Sigmoid colon (tissue), 7 donors: ENCODE measurements at places on chromosomes 11 and 22. TPM values are rescaled to one million over a fixed set of nuclear protein-coding genes. Genes with fewer than 3 reads are reported as not detected.

Gene MUC6
- not detected for total RNA-seq

Gene IRAG1
- 127 TPM for total RNA-seq

Gene C22orf23
- not detected for total RNA-seq

Gene ENTHD1
- total RNA-seq: not detected

Gene XKR3
- total RNA-seq: not detected

Gene OR51A7
- not detected for total RNA-seq

Gene MMP27
- not detected for total RNA-seq

Gene CRYBB3
- not detected for total RNA-seq

Gene APLNR
- 0.83 TPM for total RNA-seq

Gene GSTT4
- total RNA-seq: not detected

Gene SYT8
- not detected for total RNA-seq

Gene MGAT3
- total RNA-seq: 0.99 TPM

GRCh38 chr22:42174062-42174461 lies 43.5 kb upstream of the CYP2D6 start:
- no peak for DNase-seq

GRCh38 chr11:18050848-18051247 lies 4.8 kb upstream of the TPH1 start:
- DNase-seq: no peak

- DNase-seq: no peak
These were observed 64.3 kb upstream of the IGLL5 start for GRCh38 chr22:22823131-22823810.

DNA sequence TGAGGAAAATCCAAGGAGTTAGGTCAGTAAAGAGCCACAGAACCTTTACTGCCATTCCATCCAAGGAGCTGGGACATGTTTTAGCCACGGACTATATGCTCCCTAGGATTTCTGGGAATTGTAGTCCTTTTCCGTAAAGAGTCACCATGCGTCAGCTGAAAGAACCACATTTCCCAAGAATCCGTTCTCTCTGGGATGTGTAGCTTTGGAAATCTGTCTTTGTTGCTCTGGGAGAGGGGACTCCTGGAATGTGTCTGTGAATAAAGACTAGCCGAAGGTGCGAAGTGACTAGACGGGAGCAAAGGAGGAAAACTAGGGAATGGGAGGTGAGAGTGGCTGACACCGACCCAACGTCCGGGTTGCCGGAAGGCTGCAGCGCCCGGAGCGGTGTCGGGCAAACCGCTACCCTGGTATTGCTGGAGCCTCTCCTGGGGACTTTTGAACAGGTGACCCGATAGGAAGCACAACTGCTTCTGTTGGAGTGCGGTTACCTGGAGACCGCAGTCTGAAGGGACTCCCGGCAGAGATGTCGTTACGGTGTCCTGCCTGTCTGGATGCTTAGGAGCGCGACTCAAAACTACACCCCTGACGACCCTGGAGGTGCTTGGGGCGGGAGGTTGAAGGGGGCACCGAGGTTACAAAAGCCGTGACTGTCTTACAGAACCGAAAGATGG lies at the start of gene IFTAP:
TSS of gene IFTAP (plus strand) at position 187 of the 674 bp plus-strand sequence. CDS start 15,602 bp downstream, outside the sequence.
- peak; percentile 68 for DNase-seq

DNA sequence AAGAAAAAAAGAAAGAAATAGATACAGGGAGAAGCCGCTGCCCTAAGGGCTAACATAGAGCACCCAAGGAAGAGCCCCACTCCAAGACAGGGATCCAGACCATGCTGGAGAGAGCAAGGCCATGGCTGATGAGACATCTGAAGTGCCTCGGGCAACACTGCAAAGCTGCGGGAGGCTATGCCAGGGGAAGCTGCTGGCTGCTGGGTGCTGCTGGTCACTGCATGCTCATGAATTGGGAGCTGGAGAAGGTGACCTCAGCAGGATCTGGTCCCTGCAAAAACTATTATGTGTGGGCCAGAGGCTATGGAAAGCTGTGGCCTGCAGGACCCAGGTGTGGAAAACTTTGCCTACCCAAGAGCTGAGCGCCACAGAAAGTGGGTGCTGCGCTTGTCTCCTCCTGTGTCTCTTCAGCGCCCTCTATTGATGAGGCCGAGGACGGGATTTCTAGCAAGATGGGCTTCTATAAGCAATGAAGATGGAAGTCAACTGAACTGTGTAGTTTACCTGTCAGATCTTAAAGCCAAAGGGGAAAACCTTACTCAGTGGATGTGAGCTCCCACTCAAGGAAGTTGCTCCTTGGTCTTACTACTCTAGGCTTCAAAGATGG lies 17.3 kb upstream of the SLC29A2 start:
- DNase-seq: peak; percentile 79

DNA sequence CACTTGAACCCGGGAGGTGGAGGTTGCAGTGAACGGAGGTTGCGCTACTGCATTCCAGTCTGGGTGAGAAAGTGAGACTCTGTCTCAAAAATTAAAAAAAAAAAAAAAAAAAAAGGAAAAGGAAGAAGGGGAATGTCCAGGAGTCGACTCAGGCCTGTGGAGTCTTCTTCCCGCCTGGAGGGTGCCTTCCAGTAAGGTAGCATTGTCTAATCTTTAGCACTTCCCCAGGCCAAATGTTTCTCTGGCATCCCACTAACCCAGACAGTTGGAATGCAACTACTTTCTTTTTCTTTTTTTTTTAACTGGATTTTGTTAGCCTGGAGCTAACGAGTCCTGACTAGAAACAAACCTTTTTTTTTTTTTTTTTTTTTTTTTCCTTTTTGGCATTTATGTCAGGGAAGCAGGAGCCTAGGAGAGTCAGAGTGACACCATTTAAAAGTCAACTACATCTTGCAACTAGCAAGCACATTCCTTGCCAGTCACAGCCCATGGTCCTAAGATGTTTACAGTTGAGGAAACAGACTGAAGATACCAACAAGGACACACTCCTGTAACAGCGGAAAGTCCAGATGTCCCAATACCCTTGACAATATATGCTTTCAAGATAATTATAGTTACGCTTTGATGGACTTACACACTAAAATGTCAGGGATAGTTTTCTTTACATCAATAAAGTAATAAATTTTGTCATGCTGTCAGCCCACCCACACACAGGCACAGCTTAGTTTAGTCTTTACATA lies 10.6 kb downstream of the PLET1 start:
- DNase-seq: no peak

DNA sequence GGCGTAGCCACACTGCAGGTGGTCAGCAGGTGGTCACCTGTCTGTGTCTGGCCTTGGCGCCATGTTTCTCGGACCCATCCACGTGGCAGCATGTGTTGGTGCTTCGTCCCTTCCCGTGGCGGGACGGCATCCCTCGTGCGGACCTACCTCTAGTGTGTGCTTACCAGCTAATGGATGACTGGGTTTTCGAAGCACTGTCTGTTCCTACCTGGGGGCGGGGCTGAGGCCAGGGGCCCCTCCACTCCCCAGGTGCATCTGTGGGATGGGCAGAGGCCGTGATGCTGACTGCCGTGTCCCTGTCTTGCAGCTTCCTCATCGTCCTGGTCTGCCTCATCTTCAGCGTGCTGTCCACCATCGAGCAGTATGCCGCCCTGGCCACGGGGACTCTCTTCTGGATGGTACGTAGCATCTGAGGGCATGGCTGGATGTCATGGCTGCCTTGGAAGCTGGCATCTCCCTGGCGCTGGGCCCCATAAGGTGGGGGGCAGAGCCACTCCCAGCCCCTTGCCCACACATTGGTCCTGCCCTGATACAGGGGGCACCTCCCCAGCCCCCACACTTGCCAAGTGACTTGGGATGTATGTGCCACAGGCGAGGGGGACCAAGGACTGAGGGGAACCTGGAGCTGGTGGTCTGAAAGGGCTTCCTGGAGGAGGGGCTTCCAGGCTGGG lies 82.9 kb downstream of the KCNQ1 start:
- peak; percentile 62 for DNase-seq

GRCh38 chr11:118715245-118715831 lies 35.9 kb upstream of the TREH start:
- DNase-seq: no peak

DNA sequence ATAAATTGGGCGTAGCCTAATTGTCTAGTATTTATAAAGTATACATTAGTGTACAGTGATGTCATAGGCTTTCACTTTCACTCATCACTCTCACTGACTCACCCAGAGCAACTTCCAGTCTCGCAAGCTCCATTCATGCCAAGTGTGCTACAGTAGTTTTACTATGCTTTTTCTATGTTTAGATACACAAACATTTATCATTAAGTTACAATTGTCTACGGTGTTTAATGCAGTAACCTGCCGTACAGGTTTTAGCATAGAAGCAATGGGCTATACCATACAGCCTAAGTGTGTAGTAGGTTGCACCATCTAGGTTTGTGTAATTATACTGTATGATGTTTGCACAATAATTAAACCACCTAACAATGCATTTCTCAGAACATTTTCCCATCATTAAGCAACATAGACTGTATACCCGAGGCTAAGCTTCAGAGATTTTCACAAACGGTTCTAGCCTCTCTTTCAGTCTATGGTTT lies 17.5 kb downstream of the OR9G1 start:
- no peak for DNase-seq

DNA sequence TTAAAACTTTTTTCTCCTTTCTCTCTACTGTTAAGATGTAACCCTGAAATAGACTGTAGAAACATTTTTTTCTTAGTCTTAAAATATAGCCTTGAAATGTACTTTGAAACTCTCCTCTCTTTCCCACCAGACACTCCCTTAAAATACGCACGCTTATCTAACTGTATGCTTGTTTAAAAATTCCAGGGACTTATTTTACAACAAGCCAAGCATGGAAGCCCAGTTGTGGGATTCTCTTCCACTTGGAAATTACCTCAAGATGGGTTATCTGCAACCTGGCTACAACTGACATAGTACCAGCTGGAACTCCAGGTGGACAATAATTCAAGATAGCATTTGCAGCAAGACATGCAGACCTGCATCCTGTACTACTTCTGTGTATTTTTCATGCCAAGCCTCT lies 12.1 kb upstream of the CHORDC1 start:
- DNase-seq: no peak

DNA sequence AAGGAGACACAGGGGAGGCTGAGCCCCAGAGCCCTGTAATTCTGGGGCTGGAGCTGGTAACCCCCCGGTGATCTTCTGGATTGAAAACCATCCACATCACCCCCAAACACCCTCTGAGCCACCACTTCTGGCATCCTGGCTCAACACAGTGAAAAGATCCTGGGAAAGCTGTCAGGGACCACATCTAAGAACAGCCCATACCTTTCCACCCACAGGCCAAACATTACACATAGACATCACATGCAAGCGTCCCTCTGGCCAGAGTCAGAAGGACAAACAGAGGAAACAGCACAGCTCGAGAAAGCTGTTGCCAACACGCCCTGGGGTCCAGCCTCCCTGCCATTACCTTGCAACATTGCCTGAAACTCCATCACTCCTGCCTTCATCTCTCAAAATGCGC lies 469.5 kb downstream of the SOX6 start:
- DNase-seq: no peak

- DNase-seq: peak; percentile 52
These were observed 79.1 kb downstream of the KCNQ1 start for GRCh38 chr11:2523821-2524391.

GRCh38 chr22:36569999-36570398 lies 41.0 kb upstream of the EIF3D start:
- DNase-seq: no peak

- peak; percentile 86 for DNase-seq
These were observed 1.7 kb upstream of the GAB2 start for GRCh38 chr11:78419327-78419726.

GRCh38 chr11:128389461-128389976 lies 197.8 kb downstream of the ETS1 start:
- DNase-seq: no peak

DNA sequence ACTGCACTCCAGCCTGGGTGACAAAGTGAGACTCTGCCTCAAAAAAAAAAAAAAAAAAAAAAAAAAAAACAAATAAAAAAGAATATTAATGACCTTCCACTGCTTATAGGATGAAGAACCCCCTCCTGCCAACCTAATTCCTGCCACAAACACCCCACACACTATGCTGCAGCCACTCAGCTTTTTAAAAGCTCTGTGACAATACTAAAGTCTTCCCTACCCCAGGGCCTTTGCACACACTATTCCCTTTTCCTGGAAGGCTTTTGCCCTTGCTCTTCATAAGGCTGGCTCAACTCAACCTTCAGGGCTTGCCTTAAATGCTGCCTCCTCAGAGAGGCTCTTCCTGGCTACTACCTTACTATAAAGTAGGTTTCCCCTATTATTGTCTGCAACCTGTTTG lies 10.8 kb upstream of the KCNJ11 start:
- no peak for DNase-seq

DNA sequence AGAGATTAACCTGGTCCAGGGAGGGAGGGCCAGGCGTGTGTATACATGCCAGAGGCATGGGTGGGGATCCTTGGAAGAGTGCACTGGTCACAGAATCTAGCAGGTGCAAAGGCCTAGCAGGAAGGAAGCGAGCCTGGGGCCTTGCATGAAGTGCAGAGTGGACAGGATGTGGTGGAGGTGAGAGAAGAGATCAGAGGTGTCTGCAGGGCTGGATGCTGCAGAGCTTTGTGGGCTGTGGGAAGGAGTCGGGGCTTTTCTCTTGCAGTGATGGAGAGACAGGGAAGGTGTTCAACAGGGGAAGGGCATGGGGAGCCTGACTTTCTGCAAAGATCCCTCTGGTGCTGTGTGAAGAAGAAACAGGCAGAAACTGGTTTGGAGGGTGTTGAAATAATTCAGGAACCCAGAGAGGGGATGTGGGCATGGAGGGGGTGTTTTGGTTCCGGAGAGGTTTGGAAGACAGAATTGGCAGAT lies 2.5 kb upstream of the TPST2 start:
- DNase-seq: no peak

DNA sequence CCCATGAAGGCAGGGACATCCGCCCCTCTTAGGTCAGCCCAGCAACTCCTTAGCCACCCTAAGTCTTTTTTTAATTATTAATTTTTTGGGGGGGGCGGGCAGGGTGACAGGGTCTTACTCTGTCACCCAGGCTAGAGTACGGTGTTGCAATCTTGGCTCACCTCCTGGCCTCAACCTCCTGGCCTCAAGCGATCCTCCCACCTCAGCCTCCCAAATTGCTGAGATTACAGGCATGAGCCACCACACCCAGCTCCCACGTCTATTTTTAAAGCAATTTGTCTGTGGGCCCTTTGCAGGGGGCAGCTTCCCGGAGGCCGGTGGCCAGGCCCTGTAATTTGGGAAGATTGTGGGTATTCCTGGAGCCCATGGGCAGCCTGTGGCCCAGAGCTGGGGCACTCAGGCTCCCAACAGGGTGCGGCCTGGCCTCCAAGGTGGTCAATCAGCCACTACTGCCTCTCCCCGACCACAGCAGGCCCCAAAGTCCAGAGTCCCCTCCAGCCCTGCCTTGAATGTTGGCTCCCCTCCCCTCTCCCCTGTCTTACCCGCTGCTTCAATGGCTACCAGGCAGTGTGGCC lies 27.2 kb downstream of the CREB3L1 start:
- DNase-seq: no peak

DNA sequence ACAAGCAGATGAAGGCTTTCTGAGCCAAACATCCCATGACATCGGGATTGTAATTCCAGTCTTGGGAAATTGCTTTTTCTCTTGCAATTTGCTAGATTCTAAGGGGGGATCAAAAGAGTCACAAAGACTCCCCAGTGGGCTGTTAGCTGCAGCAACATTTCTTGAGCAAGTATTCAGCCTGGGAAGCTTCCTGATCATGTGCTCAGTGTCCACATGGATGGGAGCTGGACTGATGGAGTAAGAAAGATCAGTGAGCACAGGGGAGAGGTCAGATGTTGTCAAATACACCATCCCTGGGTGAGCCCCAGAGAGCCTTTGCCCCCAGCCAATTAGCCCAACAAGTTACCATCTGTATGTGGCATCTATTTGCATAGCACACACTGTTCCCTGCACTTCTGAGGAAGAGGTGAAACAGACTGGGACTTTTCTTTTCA lies 10.2 kb upstream of the GRK3 start:
- no peak for DNase-seq

GRCh38 chr11:70489276-70489675 lies 90.9 kb downstream of the CTTN start:
- DNase-seq: peak; percentile 47

- DNase-seq: no peak
These were observed 19.3 kb downstream of the SBF2 start for GRCh38 chr11:10274726-10275125.
